ENCODE measurements at places on chromosomes 11 and 22.

GRCh38 chr11:77617892-77618291, 19.7 kb downstream of the CLNS1A start:
- DNase-seq, result no peak

DNA sequence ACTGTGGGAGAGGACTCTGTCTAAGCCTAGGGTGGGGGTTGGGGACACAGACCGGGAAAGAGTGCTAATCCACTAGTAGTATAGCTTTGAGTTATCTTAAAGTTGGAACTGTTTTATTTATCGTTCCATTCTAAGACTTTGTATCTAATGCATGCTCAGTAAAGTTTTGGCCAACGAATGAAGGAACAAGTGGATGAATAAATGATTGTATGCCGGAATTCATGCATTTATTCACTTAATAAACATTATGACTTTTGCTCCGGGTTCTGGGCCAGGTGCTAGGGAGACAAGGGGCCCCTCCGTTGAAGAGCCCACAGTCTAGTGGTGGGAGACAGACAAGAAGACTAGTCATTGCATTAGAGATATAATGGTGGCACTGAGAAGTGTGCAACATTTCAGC, 645 bp downstream of the RNF121 start:
- no peak for DNase-seq

DNA sequence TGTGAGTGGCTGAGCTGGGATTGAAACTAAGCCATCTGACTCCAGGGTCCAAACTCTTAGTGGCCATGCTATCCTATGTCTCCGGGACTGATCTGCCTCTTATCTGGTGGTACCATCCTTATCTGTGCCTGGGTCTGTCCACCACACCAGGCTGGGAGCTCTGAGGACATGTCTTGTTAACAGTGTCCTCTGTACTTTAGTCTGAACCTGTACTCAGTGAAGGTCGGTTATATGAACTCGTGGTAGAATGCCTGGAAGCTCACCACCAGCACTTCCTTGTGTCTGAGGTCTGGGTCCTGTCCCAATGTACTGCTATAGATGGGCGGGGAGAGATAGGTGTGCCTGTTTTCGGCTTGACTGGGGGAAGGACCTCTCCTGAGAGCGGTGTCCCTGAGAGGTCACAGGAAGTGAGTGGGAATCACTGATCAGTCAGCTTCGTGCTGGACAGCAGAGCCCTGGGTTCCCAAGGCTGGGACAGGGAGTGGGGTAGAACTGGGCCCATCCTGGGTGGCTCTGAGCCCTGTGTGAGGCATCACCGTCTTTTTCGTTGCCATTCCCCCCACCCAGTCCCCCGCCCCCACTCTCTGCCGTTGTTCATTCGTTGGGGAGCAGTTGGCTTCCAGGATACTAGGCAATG, 8.9 kb downstream of the MYO7A start:
- DNase-seq, result no peak

DNA sequence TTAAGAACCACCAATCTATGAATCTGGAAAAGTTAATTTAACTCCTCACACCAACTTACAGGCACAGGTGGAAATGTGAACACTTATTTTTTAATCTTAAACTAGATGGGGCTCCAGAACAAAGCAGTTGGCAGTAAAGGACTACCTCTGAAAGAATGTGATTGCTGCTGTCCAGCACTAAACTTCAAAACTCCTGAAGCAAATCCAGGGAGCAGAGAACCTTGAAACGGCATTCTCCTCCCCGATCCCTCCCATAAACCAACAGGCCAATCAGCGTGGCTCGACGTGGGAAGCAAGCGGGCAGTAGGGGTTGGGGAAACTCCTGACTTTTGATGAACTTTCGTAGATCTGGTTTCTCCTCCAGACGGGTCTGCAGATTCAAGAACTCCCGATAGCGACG, 5.0 kb downstream of the SNX19 start:
- DNase-seq, result no peak

GRCh38 chr11:82995754-82996398, 75.8 kb downstream of the RAB30 start:
- DNase-seq, result peak; percentile 67

GRCh38 chr11:33895752-33896137, 3.9 kb upstream of the LMO2 start:
- DNase-seq, result no peak
